Colonic mucosa (tissue), 4 donors: ENCODE measurements at places on chromosomes 5 and 9.

DNA sequence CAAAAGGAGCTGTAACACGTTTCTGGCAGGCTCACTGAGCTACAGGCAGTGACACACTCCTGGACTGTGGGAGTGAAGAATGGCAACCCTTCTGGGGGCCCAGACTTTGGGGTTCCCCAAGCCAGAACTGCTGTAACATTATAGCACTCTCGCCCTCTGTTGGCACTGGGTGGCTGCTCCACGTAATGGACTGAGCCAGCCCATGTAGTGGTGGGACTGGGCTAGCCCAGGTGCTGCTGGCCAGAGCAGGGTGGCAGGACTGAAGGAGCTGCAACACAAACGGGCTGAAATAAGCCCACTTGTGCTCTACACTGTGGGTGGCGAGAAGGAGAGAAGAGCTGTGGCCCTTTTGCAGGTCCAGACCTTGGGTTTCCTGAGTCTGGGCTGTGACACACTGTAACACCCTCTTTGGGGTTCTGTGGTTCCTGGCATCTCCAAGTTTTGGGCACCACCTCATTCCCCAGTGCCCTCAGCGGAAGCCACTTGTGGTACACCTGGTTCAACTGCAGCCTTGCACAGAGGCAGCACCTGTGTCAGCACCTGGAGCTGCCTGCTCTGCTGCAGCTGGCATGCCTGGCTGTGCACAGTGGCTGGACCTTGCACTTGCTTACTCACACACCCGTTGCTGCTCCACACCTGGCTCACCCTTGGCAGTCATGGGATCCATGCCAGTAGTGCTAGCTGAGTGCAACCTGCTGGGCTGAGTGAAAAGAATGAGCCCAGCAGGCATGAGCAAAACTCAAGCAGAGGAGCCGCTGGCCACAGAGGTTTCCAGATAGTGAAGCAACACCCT is 95.0 kb upstream of the PRR16 start:
- DNase-seq, result peak; percentile 90

DNA sequence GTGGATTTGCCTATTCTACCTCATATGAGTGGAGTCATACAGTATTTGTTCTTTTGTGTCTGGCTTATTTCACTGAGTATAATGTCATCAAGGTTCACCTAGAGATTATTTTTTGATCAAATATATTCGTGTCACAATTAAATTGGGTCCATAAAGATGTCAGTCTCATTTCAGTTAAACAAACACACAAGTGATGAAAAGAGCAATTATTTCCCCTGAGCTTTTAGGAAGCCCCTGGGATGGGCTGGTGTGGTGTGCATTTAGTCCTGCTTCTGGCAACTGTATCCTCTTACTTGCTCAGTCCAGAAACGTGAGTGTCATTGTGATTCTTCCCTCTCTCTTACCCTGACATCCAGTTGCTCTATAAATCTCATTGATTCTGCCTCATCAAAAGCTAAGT is 52.8 kb upstream of the CARTPT start:
- no peak for DNase-seq

GRCh38 chr5:58970766-58971165 is 387.9 kb downstream of the RAB3C start:
- DNase-seq, result no peak

GRCh38 chr5:173837654-173838053 is 50.5 kb upstream of the CPEB4 start:
- DNase-seq, result no peak

GRCh38 chr9:130040984-130041647 is 1.9 kb downstream of the FNBP1 start:
- DNase-seq, result no peak

DNA sequence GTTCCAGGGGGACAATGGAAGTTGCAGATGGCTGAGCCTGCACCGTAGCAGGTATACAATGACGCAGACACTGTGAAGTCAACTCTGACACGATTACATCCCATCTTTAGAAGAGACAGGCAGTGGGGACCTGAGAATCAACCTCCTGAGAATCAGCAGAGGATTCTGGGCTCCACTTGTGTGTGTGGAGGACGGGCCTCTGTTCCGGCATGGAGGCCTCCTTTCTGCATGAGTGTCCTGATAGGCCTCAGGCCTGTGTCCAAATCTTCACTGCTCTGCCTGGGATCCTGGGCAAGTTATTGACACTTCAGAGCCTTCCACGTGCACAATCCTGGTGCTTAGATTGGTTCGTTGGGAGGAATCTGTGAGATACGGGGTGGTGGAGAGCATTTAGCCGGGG is 151.2 kb upstream of the COL5A1 start:
- DNase-seq, result no peak

GRCh38 chr5:154713615-154714125 is 41.5 kb upstream of the LARP1 start:
- DNase-seq, result peak; percentile 47

- DNase-seq, result no peak
Observed at GRCh38 chr9:15873573-15874177, 320.8 kb downstream of the CCDC171 start.

DNA sequence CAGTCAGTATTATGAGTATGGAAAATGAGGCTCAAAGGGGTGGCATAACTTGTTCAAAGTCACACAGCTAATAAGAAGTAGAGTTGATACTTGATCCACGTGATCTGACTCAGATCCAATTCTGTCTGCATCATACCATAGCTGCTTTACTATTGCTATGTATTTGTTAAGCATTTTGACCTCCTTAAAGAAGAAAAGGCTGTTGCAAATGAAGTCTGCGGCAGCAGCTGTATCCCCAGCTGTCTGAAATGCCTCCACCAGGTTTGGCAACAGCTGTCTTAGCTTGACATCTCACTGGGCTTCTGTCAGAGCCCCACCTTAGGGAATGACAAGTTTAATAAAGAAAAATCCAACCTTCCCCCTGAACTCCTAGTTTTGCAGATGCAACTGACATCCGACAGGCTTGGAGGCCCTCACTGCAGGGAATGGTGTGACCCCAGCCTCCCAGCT is 75.6 kb upstream of the SLC44A1 start:
- DNase-seq, result no peak

DNA sequence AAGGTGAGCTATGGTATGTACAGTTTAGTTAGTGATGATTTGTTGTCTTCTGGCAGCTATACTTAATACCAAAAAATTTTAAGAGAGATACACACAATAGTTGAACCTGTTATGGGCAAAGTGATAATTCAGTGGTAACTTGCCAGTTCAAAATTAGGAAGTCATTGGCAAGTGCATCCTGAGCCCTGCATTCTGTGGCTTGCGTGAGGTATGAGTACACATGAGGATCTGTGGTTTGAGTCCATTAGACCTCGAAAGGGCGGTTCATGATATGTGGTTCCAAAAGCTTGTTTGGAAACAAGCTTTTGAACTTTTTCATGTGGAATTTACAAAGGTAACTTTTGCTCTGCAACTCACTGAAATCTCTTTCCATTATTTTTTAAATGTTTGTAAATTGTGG is 47.0 kb downstream of the GPR21 start:
- DNase-seq, result no peak

DNA sequence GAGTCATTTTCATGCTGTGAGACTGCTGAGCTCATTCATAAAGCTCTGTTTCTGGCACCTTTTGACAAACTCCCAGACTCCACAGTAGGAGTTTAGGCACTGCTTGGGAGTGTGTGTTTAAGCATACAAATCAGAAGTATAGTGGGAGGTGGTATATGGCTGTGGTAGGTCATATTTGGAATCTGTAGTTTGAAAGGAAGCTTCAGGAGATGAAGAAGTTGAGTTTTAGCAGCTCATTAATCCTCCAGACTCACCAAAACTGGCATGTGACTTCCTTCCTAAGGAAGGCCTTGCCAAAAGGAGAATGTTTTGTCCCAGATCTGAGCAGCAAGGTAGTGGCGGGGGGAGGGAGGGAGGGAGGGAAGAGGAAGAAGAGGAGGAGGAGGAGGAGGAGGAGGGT is 52.8 kb downstream of the SAXO1 start:
- no peak for DNase-seq

DNA sequence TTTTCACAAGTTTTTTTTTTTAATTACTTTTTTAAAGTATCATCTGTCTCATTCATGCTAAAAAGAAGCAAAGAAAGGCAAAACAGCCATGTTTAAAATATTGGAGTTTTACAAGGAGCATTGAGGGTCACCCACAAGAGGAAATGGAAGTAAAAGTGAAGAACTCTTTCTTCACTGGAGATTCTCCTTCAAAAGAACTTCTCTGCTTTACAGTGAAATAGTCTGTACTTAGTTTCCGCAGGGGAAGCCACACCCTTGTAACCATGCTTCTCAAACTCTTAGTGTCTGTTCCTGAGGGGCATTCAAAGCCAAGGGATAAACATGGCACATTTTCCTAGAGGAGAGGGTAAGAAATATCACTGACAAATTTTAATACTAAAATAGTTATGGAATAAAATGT is 8.6 kb downstream of the C9orf72 start:
- DNase-seq, result no peak

- no peak for DNase-seq
Observed at GRCh38 chr5:169767938-169768337, 130.9 kb downstream of the DOCK2 start.

- DNase-seq, result no peak
Observed at GRCh38 chr5:30908356-30908755, 285.1 kb upstream of the CDH6 start.

- no peak for DNase-seq
Observed at GRCh38 chr5:95973793-95974325, 12.2 kb upstream of the ELL2 start.

DNA sequence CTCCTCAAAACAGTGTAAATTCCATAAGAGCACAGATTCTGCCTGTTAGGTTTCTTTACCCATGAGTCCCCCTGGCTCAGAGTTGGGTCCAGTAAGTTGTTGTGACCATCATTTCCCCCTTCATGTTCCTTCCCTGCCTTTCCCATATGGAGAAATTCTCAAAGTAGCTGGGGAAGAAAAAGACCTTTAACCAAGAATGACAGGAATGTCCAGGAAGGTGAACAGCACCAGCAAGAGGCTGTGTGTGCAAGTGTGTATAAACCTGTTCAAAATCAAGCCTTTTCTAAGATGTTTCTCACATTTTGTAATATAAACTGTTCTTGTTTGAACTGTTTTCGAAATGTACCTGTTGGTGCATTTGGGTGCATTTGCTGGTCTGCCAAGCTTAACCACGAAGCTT is 238.2 kb downstream of the SLIT3 start:
- DNase-seq, result no peak

DNA sequence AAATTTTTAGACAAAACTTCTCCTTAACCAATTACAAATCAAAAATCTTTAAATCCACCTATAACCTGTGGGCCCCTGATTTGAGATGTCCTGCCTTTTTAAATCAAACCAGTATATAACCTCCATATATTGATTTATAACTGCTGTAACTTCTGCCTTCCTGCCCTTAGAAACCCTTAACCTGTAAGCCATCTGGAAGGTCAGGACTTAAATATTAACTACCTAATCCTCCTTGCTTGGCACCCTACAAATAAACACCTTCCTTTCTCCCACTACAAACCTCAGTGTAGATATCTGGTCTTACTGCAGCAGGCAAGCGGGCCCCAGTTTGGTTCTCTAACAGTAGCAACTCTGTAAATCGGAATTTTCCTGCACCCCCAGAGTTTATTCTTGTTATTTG is 83.9 kb downstream of the MTREX start:
- no peak for DNase-seq

- DNase-seq, result no peak
Observed at GRCh38 chr9:132516911-132517310, 65.5 kb upstream of the BARHL1 start.

GRCh38 chr5:72558383-72558782 is 51.2 kb upstream of the ZNF366 start:
- no peak for DNase-seq

DNA sequence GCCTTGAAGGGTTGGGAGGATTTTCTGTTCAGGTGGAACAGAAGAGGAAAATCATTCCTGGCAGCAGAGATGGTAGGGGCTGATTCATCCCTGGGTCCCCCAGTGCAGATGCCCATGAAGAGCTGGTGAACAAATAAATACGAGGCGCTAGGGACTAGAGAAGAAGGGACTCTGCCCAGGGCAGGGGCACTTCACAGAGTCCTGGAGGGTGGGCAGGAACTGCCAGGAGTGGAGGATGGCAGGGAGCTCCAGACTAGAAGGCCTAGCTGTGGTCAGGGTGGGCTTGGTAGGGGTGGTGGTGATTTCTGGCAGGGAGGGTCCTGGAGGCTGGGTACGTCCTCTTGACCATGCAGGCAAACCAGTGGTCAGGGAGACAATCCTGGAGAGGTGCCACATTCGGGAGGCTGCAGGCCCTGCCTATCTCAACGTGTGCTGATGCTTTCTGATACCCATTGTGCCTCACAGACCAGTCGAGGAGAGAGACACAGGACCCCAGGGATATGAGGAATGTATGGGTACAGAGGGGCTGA is 69.9 kb downstream of the CRB2 start:
- no peak for DNase-seq

- no peak for DNase-seq
Observed at GRCh38 chr9:133959966-133960567, 32.1 kb downstream of the VAV2 start.

DNA sequence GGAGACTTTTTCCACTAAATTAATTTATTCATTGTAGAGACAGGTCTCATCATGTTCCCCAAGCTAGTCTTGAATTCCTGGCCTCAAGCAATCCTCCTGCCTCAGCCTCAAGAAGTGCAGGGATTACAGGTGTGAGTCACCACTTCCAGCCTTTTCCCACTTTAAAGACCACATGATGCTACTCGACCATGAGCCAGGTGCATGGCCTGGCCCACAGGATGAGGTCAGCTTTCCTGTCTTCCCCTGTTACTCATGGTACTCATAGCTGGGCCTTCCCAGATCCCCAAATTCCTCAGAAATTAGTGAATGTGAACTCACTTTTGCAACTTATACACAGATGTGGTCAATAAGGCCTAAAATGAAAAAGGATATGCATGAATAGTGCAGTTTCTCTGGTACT is 395.9 kb downstream of the SEMA5A start:
- no peak for DNase-seq

- DNase-seq, result no peak
Observed at GRCh38 chr9:113237026-113237425, 15.7 kb downstream of the SLC31A1 start.

DNA sequence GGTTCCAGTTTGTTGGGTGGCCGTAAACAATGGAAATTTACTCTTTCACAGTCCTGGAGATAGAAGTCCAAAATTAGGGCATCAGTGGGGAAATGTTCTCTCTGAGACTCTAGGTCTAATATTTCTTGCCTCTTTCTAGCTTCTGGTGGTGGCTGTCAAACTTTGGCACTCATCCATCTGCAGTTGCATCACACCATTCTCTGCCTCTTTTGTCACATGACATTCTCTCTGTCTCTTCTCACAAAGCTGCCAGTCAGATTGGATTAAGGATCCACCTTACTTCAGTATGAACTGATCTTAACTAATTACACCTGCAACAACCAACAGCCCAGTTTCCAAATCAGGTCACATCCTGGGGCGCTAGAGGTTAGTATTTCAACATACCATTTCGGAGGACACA is 222.9 kb upstream of the FTMT start:
- no peak for DNase-seq

- no peak for DNase-seq
Observed at GRCh38 chr5:1860949-1861348, 21.8 kb downstream of the IRX4 start.
